ENCODE measurements at places on chromosomes 1 and 21.

- DNase-seq = no peak
These were observed 25.9 kb downstream of the IVNS1ABP start for GRCh38 chr1:185291159-185291558.

- peak; percentile 72 for DNase-seq
These were observed at the start of gene RAVER2 for GRCh38 chr1:64744492-64745180. RAVER2 (plus strand) TSS chr1:64745075; CDS start chr1:64745173, 98 bp downstream.

- DNase-seq = no peak
These were observed 6.8 kb downstream of the CFAP410 start for GRCh38 chr21:44332383-44332782.

GRCh38 chr1:227603327-227603726 lies 40.0 kb downstream of the ZNF678 start:
- no peak for DNase-seq

DNA sequence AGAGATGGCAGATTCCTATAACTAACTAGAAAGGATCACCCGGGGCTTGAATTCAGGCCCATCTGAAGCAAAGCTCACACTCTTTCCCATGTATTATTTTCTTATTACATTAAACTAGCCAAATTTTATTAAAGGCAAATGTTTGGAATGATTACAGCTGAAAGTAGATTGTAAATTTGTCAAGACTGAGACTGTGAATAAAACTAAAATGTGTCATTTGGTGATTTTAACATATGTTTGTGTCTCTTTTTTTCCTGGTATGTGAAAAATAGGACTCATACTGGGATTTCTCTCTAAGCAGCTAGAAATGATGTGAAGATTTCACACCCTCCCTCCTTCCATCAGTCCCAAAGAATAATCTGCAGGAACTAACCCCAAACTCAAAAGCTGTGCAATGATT lies 19.1 kb upstream of the KIAA0040 start:
- no peak for DNase-seq

- no peak for DNase-seq
These were observed 10.8 kb downstream of the MFAP2 start for GRCh38 chr1:16969651-16970050.

DNA sequence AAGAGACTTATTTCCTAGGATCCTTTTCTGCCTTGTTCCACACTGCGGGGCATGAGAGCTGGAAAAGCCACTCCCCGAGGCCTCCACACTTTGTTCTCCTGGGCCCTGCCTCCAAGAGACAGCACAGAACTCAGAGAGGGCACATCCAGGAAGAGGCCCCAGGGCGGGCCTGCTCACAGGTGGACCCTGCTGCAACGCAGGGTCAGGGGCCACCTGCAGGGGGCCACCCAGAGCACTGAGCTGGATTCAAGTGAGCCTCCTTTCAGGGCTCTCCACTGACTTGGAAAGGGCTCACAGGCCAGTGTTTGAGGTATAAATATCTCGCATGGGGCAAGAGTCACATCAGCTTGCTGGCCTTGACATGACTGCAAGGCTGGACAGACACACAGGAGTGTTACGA lies 4.8 kb downstream of the RGS16 start:
- DNase-seq = no peak

GRCh38 chr21:44943005-44943685 lies 3.3 kb downstream of the SLX9 start:
- no peak for DNase-seq

GRCh38 chr1:228335406-228336307 lies 71.0 kb downstream of the TRIM11 start:
- DNase-seq = no peak
